Activated naive CD4-positive, alpha-beta T cell (primary cell): ENCODE measurements at places on chromosomes 5 and 9.

GRCh38 chr9:98182069-98182820 is 10.2 kb downstream of the CORO2A start:
- no peak for DNase-seq

- no peak for DNase-seq
These were observed 19.6 kb upstream of the TIFAB start for GRCh38 chr5:135471726-135472125.

DNA sequence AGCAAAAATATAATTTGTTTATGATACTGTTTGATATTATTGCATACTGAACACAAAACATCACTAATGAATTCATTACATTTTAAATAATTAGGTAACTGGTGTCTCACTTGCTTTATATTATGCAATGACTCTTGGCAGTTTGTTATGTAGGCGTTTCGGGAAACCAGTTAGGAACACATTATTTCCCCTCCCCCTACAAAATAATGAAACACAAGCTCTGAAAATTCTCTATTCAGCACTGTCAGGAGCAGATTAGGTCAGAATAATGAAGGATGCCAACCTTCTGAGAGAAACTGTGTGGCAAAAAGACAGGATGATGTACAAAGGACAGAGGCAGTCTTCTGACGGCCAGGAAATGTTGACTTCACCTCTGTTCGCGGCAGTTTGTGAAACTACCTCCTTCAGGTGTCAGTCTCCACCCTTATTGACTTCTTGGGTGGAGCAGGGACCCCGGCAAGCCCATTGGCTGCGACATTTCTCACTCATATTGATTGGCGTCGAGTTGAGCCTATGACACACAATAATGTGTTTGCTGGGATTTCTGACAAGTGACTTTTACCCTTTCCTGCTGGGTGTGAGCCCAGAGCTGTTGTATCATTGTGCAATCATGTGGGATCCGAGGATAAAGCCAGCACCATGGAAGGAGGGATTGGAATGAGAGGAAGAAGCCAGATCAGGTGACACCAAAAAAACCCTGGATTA is 33.9 kb downstream of the SH3PXD2B start:
- DNase-seq, result no peak

DNA sequence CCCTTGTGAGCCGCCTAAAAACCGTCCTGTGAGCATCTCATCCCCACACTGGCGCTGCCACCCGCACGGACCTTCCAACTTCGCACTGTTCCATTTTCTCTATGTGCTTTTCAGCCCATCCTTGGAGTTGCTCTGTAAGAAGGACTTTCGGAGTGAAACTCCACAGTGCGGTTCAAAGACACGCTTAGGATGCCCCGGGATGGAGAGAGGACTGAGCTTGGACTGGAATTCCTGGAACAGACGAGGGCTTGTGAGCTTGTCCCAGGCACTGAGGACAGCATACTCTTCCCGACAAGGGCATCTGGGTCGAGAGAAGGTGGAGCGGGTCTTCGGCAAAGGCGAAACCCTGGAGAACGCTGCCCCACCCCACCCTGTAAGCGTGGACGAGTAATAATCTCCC is 187.8 kb downstream of the MEF2C start:
- DNase-seq, result no peak

GRCh38 chr9:107176436-107177151 is 106.5 kb upstream of the RAD23B start:
- no peak for DNase-seq

GRCh38 chr9:101246691-101247090 is 138.1 kb downstream of the BAAT start:
- DNase-seq, result no peak
